ENCODE measurements at places on chromosomes 4 and X.

DNA sequence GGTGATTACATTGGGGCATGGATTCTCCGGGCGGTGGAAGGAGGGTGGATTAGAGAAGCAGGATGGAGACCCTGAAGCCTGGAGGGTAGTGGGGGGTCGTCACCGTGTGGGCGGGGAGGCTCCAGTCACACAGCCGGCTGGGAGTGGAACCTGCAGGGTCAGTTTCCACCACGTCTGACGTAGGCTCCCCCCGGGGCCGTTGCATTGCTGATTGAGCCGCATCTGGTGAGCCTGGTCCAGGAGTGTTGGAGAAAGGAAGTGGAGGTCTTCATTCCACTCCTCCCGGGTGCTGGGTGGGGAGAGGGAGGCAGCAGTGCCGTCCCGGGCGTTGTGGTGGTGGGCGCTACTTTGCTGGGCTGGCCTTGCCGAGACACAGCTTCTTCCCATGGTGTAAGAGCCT is 28.1 kb downstream of the TBC1D14 start:
- DNase-seq = no peak

DNA sequence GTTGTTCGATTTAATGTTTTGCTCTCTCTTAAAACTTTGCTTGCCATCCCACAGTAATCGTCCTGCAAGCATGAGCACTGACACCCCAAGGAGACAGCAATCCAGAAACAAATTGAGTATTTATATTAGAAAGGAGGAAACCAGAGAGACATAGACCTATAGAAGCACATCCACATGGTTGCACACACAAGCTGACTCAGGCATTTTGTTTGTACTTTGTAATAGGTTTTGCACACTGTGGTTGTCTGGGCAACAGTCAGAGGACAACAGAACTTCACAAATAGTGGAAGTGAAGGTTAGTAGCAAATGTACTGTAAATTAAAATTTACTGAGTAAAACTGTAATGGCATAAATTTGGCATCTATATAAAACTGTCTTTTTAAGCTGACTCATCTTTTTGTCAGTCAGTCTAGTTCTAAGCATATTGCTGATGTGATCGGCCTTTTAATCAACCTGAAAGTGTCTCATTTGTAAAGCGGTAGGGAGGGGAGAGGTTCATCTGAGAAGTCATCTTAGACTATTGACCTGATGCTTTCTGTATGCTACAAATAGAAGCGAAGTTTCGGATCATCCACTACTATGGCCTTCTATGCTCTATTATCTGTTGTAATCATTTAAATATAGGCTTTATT is 1624.7 kb downstream of the ARAP2 start:
- DNase-seq = no peak

GRCh38 chr4:2931512-2932301 is 31.5 kb downstream of the NOP14 start:
- peak; percentile 79 for DNase-seq

DNA sequence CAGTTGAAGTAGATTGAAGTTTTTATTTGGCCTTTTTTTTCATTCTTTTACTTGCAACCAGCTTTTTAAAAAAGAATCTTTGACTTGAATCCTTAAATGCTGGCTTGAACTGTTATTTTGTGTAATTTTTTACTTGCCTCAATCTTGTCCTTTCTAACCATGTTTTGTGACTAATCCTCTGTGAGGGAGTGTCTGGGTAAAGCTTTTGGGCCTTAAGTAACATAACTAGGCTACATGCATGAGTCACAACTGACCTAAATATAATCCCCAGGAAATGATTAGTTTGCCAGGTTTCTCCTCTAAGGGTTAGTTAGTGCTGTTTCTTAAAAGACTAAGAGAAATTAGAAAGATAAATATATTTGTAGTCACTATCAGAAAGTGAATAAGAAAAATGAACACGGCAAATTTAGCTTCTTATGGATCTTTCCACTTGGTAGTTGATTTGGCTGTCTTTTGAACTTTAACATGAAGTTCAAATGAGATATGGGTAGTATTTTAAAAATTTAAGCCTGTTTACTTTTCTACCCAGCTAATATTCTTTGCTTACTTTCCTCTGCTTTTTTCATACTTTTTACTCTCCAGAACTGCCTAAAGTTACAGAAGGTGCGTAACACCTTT is 13.0 kb downstream of the EXOC1 start:
- DNase-seq = peak; percentile 29

DNA sequence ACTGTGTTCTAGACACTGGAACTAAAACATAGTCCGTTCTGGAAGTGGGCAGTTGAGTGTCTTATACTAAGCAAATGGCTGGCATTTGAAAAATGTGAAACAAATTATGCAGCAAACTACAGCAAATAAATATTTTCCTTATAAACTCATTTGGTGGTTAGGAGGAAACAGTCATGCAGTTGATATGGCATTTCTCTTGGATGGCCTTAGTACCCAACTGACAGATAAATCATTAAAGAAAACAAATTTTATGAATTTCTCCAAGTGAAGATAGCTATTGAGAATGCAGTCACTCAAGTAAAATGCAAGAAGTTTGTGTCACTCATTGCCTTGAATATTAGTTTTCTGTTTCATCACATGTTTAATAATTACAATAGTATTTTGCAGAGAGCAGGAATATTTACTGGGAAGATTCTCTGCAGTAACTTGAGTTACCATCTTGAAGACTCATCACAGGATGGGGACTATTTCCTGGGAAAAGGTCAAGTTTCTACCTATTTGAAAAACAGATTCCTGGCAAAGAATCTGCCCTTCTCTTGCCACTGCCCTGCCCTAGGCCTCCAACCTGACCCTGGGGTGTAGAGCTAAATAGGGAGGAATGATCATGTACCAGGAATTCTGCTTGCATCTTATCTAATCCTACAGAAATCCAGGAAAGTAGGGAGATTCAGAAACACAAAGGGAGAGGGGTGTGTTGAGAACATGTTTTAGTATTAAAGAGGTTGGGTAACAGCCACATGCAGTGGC is 105.9 kb downstream of the SH3RF1 start:
- no peak for DNase-seq

GRCh38 chr4:98932539-98932938 is 3.6 kb upstream of the EIF4E start:
- no peak for DNase-seq

- DNase-seq = no peak
Measured at GRCh38 chr4:101993002-101993841, 202.7 kb downstream of the BANK1 start.

GRCh38 chr4:173669460-173670179 is 139.6 kb upstream of the HAND2 start:
- no peak for DNase-seq

- no peak for DNase-seq
Measured at GRCh38 chrX:15576019-15576418, 24.7 kb downstream of the ACE2 start.

DNA sequence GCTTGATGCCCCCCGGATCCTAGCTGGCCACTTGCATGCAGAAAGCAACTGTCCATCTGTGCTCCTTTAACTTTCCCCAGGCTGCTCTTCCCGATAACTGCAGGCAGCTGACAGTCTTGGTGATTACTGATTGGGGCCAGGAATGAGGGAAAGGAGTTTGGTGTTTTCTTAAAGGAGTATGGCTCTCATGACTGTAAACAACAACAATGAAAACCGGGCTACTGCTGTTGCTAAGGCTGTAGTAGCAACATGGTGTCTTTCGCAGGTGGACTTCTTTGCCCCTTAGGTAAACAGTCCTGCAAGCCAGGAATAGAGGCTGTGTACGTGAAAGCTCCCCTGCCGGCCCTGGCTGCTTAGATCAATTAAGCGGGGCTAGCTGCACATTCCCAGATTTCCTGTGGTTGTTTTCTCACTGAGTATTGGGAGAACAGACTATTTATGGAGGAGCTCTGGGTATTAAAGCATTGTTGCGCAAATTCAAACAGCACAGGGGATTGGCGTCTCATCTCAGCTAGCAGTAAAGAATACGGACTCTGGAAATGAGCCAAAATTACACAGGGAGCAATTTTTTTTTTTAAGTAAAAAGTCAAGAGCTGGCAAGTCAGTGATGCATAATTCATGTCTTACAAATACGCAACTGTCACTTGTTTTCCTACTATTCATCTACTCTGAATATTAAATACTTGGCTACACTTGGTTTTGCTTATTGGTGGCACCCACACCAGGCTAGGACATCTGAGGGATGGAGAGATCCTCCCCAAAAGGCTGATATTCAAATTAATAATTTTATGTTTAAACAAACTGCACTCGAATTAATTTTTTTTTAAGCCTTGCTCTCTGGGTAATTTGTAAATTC is 61.6 kb upstream of the NAP1L5 start:
- no peak for DNase-seq

DNA sequence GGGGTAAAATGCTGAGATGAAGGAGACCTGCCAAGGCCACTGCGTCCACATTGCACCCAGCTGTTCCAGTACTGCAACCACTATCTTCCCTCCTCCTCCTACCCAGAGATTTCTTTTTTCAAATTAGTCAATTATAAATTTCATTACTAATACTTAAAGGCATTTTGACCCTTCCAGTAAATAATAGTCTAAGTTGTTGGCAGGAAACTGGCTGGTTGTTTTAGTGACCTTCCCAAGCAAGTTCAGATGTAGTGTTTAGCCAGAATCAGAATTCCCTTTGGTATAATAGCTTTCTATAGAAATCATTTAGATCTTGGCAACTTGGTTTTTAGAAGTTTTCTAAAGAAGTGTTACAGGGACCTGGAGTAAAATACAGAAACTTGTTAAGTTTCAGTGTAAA is 66.0 kb downstream of the AASDH start:
- no peak for DNase-seq

GRCh38 chrX:71111141-71111843 is at the start of gene IL2RG:
IL2RG (minus strand) TSS chrX:71111577; CDS start chrX:71111539, 38 bp downstream.
- peak; percentile 91 for DNase-seq

- no peak for DNase-seq
Measured at GRCh38 chr4:22739968-22740367, 47.2 kb downstream of the GBA3 start.

GRCh38 chr4:130736436-130737185 is 1640.7 kb downstream of the C4orf33 start:
- DNase-seq = no peak

DNA sequence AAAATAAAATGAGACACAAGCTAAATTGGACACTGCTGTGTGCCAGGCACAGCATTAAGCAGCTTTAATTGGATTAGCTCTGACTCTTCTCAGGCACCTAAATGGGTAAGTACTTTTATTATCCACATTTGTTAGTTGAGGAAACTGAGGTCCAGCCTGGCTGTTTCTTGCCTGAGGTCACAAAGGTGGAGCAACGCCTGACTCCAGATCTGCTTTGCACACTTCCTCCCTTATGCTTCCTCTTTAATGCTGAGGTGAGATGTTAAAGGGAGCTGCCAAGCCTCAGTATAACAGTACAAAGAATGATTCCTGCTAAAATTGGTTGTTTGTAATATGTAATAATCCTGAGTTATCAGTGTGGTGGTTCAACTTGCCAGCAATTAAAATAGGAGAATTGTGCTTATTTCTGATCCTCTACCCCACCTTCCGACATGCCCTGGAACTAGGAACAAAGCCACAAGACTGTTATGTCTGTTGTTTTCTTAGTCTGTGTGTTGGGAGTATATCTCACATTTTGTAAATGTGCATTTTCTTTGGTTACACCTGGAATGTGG is 74.4 kb downstream of the AFF1 start:
- peak; percentile 10 for DNase-seq

DNA sequence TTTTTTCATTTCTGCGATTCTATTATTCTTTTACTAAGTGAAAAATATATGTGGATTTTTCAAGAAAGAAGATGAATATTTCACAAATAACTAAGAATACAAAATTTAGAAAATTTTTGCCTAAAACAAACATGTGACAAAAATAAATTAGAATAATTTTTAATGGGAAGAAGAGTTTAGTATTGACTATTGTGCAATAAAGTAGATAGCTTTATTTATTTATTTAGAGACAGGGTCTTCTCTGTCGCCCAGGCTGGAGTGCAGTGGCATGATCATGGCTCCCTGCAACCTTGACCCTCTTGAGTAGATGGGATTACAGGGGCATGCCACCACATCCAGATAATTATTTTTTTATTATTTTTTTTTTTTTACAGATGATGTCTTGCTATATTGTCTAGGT is 95.3 kb upstream of the PAQR3 start:
- no peak for DNase-seq

- no peak for DNase-seq
Measured at GRCh38 chrX:40922307-40922706, 162.9 kb upstream of the USP9X start.

- no peak for DNase-seq
Measured at GRCh38 chr4:8577046-8577445, 3.1 kb upstream of the GPR78 start.

GRCh38 chrX:39318506-39319343 is 517.5 kb downstream of the MID1IP1 start:
- no peak for DNase-seq

Data from CD4-positive, alpha-beta T cell treated with Interleukin-1 beta for 1 hour (primary cell).